ENCODE measurements at places on chromosomes 4 and X. TPM values are rescaled to one million over a fixed set of nuclear protein-coding genes. Genes with fewer than 3 reads are reported as not detected.

Gene SLC16A2
- not detected for total RNA-seq

- no peak overlapping the region for H3K4me3 ChIP-seq
- DNase-seq: no peak
- H3K36me3 ChIP-seq: peaks cover 4% of the 10 kb centered on the region
These were observed 37.6 kb downstream of the TNIP3 start for GRCh38 chr4:121126449-121127006.

- no peaks in the 10 kb centered on the region for H3K27me3 ChIP-seq
- H3K4me3 ChIP-seq: no peak overlapping the region
- H3K27ac ChIP-seq: no peak overlapping the region
- no peak for DNase-seq
- H3K36me3 ChIP-seq: no peaks in the 10 kb centered on the region
- H3K4me1 ChIP-seq: peaks cover 28% of the 10 kb centered on the region
These were observed 11.8 kb upstream of the DTHD1 start for GRCh38 chr4:36269533-36270173.

DNA sequence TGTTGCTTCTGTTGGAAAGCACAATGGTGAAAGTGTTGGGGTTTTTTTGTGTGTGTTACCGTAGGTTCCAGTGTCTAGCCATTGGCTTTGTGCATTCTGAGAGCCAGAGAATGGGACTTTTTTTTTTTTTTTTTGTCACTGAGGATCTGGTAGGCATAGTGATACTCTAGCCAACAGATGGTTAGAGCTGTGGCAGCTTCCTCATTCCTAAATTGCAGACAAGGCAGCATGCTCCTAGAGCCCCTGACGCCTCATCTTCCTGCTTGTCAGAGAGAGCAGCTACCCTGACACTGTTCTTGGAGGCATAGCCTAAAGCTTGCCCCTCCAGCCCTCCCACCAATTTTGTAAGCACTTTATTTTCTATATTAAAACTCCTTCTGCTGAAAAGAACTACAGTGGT lies 27.0 kb downstream of the ARHGEF9 start:
- no peaks in the 10 kb centered on the region for H3K27me3 ChIP-seq
- H3K4me3 ChIP-seq: no peak overlapping the region
- no peak for DNase-seq
- no peak overlapping the region for H3K27ac ChIP-seq
- no peaks in the 10 kb centered on the region for H3K36me3 ChIP-seq

- H3K4me1 ChIP-seq: no peaks in the 10 kb centered on the region
- peaks cover 29% of the 10 kb centered on the region for H3K27me3 ChIP-seq
- no peaks in the 10 kb centered on the region for H3K36me3 ChIP-seq
- no peak overlapping the region for H3K27ac ChIP-seq
- DNase-seq: no peak
These were observed 1.9 kb downstream of the MAP3K15 start for GRCh38 chrX:19513383-19513782.

DNA sequence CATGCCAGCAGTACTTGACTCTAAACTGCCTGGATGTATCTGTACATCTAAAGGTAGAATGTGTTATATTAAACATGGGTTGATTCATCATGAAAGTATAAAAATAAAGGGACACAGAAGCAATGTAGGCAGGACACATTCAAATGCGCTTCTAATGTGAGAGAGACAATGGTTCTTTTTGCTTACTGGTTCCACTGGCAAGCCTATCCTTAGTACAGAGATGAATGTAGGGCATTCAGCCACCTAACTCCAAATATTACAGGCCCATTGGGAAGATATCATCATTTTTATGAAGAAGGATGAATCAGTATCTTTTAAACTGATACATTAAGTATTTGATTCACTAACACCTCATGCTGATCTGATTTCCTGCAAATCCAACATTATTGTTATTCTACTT lies 18.0 kb downstream of the CDKL2 start:
- no peak overlapping the region for H3K4me3 ChIP-seq
- peaks cover 4% of the 10 kb centered on the region for H3K36me3 ChIP-seq
- H3K27ac ChIP-seq: no peak overlapping the region
- H3K27me3 ChIP-seq: no peaks in the 10 kb centered on the region

DNA sequence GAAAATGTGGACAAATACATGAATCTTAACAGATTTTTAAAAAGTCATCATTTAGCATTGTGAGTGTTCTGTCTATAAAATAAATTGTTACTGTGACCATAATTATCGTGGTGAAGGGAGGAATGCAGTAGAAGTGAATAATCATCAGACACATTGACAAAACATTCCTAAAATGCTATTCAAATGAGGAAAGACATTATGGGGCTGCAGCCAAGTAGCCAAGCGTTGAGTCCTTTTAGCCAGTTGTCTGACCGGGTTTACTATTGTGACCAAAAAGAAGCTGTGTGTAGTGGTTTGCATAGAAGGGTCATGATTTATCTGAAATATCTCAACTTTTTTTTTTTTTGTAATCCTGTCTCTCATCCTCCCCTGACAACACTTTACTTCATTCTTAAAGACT lies 19.5 kb downstream of the WWC2 start:
- no peaks in the 10 kb centered on the region for H3K36me3 ChIP-seq
- H3K4me3 ChIP-seq: no peak overlapping the region
- H3K4me1 ChIP-seq: no peaks in the 10 kb centered on the region
- H3K27me3 ChIP-seq: no peaks in the 10 kb centered on the region
- DNase-seq: no peak

- peaks cover 13% of the 10 kb centered on the region for H3K4me1 ChIP-seq
- H3K4me3 ChIP-seq: no peak overlapping the region
- no peak for DNase-seq
- H3K27ac ChIP-seq: no peak overlapping the region
- H3K27me3 ChIP-seq: no peaks in the 10 kb centered on the region
- peaks cover 46% of the 10 kb centered on the region for H3K36me3 ChIP-seq
These were observed 9.5 kb downstream of the NAF1 start for GRCh38 chr4:163157157-163157556.

Gene FAM193A
- 35.5 TPM for total RNA-seq

Gene SPANXN3
- not detected for total RNA-seq

Measured in activated CD4-positive, alpha-beta T cell treated with anti-CD3 and anti-CD28 coated beads, Interleukin-2, amount 10 ng/mL, durations not matched to agents 7 days and 5 days (primary cell).